ENCODE measurements at places on chromosomes 4 and X. TPM values are rescaled to one million over a fixed set of nuclear protein-coding genes. Genes with fewer than 3 reads are reported as not detected.

The RAB41 gene
- total RNA-seq, result not detected

The CCDC149 gene
- 2.2 TPM for total RNA-seq

The INPP4B gene
- total RNA-seq, result 17.2 TPM

The GPR119 gene
- total RNA-seq, result not detected

The GPRIN3 gene
- total RNA-seq, result 0.06 TPM
